AG10803 (cell line): ENCODE measurements at places on chromosomes 11 and 22.

DNA sequence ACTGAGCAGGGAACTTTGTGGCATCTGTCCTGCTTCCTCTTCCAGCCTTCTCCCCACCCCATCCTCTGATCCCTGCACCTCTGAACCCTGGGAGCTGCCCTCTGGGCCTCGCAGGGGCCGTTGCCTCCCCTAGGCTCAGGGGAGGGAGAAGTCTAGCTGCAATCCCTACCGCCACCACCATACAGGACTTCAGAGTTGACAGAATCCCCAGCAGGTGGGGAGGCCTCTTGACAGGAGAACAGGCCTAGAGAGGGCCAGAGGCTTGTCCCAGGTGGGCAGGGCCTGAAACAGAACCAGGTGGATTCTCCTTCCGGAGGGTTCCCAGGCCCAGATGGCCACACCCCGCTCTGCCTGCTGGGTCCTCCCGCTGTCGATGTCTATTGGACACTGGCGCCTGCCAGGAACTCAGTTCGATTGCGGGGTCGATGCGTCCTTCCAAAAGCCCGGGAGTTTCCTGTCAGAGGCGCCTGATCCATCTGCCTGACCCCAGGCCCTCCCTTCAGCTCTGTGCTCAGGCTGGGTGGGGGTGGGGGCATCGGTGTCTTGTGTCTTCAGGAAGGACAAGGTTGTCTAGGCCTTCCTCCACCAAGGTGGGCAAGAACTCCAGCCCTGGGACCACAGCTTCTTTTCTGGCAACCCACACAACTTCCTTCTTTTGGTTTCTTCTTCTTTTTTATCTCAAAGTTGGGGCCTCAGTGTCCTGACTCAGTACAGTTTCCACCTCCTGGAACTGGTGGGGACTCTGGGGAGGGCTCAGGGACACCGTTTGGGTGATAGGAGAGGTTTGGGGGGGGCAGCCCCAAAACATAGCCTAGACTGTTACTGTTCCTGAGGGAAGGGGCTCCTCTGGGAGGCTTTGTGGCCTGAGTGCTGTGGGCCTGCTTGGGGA is 6.4 kb downstream of the STARD10 start:
- no peak for DNase-seq

DNA sequence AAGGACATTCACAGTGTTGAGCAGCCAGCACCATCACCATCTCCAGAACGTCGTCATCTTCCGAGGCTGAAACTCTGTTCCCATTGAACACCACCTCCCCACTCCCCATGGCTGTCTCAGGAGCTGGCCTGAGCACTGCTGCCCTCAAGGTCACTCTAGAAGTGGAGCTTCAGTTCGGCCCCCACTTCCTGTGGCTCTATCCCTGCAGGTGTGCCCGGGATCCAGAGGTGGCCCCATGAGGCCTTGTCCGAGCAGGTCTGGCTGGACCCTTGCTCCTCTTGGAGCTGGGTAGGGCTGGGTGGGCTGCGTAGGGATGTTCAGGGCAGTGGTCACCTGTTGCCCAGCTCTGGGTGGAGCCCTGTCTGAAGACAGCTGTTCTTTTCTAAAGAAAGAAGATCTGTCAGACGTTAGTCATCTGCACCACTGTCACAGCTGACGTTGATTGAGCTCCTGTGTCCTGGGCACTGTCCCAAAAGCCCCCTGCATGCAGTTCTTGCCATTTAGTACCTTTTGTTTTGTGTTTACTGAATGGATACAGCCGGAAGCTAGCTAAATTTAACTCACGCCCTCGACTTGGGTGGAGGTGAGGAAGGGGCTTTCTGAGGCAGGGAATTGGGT is 75.5 kb upstream of the CLDN5 start:
- no peak for DNase-seq

DNA sequence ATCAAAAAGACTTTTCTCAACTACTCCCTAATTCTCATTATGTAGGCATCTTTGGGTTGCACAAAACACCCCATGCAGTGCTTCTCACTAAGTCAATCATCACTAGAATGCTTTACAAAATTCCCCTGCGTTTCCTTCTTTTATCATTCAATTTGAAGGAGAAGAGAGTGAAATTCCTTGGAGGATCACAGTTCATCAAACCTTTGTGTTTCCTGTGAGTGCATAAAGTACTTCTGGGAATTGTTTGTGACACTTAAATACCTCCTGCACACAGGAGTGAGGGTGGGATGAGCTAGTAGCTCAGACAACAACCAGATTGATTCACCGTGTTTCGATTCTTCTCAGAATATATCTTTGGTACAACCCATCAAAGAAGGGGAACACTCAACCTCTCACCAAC is 3.7 kb upstream of the OR5AR1 start:
- no peak for DNase-seq

DNA sequence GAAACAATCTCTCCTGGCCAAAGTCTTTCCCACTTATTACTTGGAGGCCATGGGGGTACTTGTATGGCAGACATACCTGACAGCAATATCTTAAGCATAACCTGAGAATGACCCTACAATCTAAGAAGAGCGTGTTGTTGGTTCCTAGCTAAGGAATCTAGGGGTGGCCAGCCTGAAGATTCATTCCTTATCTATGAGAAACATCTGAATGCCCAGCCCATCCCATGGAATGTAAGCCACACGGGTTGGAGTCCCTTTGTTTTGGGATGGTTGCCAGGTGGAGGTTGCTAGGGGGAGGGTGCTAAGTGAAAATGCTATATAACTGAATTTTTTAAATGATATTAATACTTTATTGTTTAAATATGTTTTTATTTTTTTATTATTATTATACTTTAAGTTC is 725.0 kb downstream of the ETS1 start:
- DNase-seq, result peak; percentile 16

DNA sequence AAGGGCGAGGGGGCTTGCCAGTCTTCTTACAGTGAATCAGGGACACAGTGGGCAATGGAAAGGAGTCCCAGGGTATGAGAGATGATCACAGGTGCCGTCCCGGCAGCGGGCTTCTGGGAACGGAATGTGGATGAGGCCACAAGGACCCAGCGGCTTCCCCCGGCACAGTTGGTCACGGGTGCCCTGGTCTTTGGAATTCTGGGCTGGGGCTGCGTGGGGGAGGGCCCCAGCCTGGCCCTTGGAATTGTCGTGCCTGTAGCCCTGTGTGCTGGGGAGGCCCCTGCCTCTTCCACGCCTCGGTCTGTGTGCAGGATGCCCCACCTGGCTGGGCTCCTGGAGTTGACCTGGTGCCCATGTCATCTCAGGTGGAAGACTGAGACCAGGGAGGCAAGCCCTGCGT is 76.6 kb downstream of the FBLN1 start:
- no peak for DNase-seq

DNA sequence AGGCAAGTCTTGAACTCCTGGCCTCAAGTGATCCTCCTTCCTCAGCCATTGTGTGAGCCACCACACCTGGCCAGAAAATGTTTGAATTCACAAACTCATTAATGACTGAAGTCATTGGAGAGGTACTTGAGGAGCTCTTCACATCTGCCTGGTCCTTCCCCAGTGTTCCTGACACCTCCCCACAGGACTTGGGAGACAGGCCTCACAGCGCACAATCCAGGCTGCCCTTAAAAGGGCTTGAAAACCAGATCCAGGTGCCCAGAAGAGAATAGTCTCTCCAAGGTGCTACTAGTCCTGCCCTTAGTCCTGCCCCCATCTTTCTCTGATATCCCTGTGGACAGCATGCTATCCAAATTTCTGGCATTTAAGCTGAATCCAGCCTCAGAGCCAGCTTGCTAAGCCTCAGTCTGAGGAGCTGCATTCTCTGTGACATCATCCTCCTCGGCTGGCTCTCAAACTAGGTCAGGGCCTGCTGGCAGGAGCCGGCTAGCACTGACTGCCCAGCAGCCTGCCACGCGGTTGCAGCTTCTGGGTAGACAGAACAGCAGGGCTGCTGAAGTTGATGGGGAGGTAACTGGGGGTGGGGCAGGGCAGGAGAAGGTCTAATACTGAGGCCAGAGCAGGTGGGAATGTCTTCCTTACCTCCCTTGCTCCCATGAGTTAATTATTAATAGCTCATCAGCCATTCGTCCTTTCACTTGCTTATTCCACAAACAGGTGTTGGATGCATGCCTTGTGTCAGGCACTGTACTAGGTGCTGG is 35.3 kb upstream of the NECTIN1 start:
- peak; percentile 69 for DNase-seq

DNA sequence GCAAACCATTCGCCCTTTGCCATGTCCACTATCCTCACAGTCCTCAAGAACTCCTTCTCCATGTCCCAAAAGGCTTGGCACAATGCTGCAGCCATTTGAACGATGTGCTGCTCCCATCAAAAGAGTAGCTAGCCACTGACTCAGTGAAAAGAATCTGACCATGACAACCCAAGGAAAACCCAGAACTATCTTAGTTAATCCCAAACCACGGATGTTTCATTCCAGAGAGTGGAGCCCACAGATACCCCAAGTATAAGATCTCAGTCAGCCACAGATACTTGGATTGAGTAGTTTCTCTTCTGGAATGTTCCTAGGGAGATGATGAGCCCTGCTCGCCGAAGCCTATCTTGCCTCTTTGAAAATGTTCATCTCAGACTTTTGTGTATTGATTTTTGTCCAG is 176.9 kb downstream of the NAV2 start:
- peak; percentile 54 for DNase-seq

GRCh38 chr11:76823481-76824028 is 37.2 kb upstream of the ACER3 start:
- peak; percentile 59 for DNase-seq

DNA sequence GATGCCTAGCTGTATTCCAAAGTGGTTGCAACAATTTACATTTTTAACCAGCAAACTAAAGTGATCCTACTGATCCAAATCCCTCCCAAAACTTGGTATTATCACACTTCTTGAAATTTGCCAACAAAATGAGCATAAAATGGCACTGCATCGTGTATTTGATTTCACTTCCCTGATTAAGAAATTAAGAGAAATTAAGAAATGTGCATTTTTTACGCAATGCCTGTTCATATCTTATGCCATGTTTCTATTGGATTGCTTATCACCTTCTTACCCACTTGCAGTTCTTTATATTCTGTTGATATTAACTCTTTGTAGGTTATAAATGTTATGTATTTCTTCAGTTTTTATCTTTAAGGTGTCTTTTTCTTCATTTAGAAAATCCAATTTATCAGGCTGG is 80.6 kb downstream of the DENND5A start:
- no peak for DNase-seq

GRCh38 chr11:111944651-111945051 is 7.5 kb downstream of the DIXDC1 start:
- peak; percentile 93 for DNase-seq

GRCh38 chr11:118144301-118145268 is 8.0 kb downstream of the SCN4B start:
- DNase-seq, result no peak

DNA sequence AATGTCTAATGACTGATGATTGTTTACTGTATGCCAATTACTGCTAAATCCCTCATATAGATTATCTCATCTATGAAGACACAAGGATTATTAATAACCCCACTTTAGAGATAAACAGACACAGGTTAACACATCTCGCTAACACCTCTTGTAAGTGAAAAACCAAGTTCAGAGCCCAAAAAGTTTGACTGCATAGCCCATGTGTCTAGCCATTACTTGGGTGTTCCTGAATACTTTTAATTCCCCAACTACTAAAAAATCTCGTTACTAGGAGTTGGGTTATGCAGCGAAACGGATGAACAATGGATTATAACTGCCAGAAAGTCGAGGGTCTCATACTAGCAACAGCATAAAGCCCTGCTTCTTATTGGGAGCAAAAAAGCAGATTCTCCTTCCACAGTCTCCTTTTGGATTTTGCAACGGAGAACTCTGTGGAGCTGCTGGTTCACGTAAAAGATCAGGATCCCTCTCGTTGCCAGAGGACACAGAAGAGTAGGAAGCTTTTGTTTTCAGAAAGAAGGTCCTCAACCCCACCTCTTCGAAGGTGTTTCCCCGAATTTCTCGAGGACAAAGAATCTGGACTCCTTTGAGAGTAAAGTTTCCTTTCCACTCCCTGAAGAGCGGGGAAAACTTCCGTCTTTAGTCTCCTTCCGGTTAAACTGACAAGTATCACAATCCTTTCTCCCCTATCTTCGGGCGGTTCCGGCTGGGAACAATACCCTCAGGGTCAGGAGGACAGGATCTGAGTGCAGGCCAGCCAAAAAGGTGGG is 979 bp downstream of the ZBED5 start:
- peak; percentile 30 for DNase-seq

- no peak for DNase-seq
Measured at GRCh38 chr22:47797342-47797945, 1035.0 kb downstream of the TBC1D22A start.

- DNase-seq, result no peak
Measured at GRCh38 chr11:70064008-70064725, 13.9 kb upstream of the ANO1 start.

- DNase-seq, result no peak
Measured at GRCh38 chr11:102522312-102523188, 8.0 kb downstream of the MMP7 start.

DNA sequence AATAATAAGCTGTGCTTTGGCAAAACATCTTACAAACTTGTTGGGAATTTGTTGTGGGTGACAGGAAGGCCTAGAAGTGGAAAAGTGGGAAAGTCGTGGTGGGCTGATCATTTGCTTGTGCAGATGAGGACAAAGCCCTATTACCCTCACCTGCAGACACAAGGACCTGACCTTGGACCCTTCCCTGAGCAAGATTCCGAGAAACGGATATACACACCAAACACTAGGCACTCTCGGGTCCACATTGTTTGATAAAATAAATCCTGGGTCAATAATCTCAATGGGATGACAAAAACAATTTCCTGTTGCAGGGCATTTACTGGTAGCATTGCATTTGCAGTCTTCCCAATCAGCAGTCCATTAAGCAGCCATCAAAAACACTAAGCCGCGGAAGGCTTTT is 89.7 kb downstream of the GAB2 start:
- no peak for DNase-seq

GRCh38 chr11:132993991-132994502 is 538.3 kb downstream of the OPCML start:
- DNase-seq, result no peak

GRCh38 chr22:21623648-21623970 is 6.2 kb downstream of the YDJC start:
- no peak for DNase-seq

GRCh38 chr11:45170484-45170883 is 24.0 kb downstream of the PRDM11 start:
- no peak for DNase-seq

- DNase-seq, result no peak
Measured at GRCh38 chr22:19716041-19716828, 1.9 kb downstream of the SEPTIN5 start.

- DNase-seq, result no peak
Measured at GRCh38 chr22:30198152-30198825, 48.3 kb downstream of the LIF start.

DNA sequence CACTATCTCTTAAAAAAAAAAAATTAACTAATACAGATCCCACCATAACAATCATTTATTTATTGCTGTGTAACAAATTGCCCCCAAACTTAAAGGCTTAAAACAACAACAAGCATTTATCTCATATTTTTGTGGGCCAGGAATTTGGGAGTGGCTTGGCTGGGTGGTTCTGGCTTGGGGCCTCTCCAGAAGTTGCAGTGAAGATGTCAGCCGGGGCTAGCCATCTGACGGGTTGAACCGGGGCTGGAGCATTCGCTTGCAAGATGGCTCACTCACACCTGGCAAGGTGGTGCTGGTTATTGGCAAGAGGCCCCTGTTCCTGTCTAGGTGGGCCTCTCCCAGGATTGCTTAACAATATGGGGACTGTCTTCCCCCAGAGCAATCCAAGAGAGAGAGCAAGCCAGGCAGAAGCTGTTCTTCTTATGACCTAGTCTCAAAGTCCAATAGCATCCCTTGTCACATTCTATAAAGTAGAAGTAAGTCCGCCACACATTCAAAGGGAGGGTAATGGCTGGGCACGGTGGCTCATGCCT is 29.5 kb downstream of the ACO2 start:
- DNase-seq, result peak; percentile 16

GRCh38 chr11:114605370-114605769 is 9.8 kb upstream of the NXPE4 start:
- no peak for DNase-seq

- no peak for DNase-seq
Measured at GRCh38 chr22:26320447-26320846, 108.6 kb upstream of the ASPHD2 start.
